CD4-positive, alpha-beta memory T cell (primary cell): ENCODE measurements at places on chromosomes 16 and 17. TPM values are rescaled to one million over a fixed set of nuclear protein-coding genes. Genes with fewer than 3 reads are reported as not detected.

The NAT9 gene
- 60.0 TPM for total RNA-seq

The TAOK2 gene
- 56.0 TPM for total RNA-seq

The KRTAP2-4 gene
- not detected for total RNA-seq

The CBX8 gene
- 2.8 TPM for total RNA-seq

The EFNB3 gene
- total RNA-seq: 0.09 TPM

The KRTAP4-3 gene
- not detected for total RNA-seq

DNA sequence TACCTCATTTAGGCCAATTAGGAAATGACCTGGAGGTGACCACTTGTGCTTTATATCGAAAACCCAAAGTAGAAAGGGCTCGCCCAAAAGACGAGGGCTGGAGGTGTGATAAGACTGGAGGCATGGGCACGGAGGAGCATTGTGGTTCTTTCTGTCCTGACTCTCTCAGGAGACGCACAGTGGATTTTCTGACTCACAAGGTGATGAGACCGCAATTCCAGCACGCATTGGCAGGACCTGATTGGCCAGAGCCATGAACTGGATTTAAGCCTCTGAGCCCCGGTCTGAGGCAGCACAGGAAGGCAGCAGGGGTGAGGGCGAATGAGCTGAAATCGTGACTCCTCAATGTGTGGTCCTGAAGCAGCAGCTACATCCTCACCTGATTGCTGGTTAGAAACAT lies 559.1 kb upstream of the SALL1 start:
- no peak overlapping the region for H3K27ac ChIP-seq
- DNase-seq: no peak
- no peaks in the 10 kb centered on the region for H3K4me1 ChIP-seq

GRCh38 chr16:4184038-4184702 lies 57.7 kb downstream of the SRL start:
- H3K36me3 ChIP-seq: no peaks in the 10 kb centered on the region
- peak overlapping the region; percentile 14 for H3K4me3 ChIP-seq
- no peaks in the 10 kb centered on the region for H3K27me3 ChIP-seq
- no peak for DNase-seq
- no peaks in the 10 kb centered on the region for H3K4me1 ChIP-seq
- peak overlapping the region; percentile 51 for H3K27ac ChIP-seq

- H3K36me3 ChIP-seq: no peaks in the 10 kb centered on the region
- no peaks in the 10 kb centered on the region for H3K27me3 ChIP-seq
- no peak overlapping the region for H3K4me3 ChIP-seq
Observed at GRCh38 chr16:82248677-82249076, 78.7 kb upstream of the MPHOSPH6 start.

- no peaks in the 10 kb centered on the region for H3K27me3 ChIP-seq
- H3K4me3 ChIP-seq: no peak overlapping the region
- no peak overlapping the region for H3K27ac ChIP-seq
- H3K36me3 ChIP-seq: peaks cover 41% of the 10 kb centered on the region
- H3K4me1 ChIP-seq: no peaks in the 10 kb centered on the region
Observed at GRCh38 chr16:84780544-84781376, 39.0 kb upstream of the CRISPLD2 start.

DNA sequence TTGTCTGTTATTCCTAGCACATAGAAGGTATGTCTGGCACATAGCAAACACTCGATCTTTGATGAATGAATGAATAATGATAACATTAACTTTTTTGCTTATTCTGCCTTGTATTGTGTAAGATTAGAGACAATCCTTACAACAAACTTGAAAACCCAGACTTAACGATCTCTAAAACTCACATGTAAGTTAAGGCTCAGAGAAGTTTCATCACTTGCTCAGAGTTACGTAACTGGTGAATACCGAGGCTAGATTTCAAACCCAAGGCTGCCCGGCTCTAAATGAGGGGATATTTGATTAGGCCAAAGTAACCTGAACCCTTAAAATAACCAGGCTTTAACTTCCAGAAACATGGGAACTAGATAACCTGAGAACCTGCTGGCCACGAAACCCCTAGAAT lies 22.3 kb downstream of the CAPNS2 start:
- H3K4me3 ChIP-seq: no peak overlapping the region
- no peak for DNase-seq
- no peak overlapping the region for H3K27ac ChIP-seq
- no peaks in the 10 kb centered on the region for H3K36me3 ChIP-seq
- no peaks in the 10 kb centered on the region for H3K27me3 ChIP-seq

DNA sequence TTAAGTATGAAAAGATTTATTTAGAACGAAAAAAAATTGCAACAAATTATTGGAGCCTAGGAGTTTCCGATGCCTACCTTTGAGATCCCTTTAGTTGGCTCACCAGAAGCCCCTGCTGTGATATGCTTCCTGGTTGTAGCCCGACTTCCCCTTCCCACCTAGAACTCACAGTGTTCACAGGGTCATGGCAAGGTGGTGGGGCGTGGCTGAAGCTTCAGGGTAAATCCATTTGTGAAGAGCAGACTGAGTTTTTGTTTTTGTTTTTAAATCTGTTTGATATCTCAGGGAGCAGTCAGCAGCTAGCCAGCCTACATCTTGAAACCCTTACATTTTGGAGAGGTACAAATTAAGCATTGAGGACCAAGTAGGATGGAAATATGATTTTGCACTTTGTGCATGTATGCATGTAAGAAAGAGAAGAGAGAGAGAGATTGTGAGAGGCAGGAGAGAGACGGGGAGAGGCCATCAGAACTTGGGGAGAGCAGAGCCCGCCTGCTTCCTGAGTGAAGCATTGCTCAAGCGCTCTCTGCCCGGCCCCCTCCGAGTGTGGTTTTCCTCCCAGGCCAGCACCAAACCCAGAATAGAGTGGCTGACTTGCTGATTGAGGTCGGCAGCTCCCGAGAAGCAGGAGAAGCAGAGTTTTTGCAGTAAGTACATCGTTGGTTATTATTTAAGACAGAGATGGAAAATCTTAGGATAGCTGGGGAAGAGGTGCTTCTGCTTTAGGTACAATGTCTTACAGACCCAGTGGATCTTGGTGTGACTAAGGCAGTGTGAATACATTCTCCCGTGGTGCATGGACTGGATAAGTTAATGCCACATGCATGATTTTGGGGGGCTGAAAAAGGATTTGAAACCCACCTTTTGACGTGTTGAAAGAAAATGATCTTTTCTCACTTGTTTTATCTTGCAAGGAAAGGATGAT lies 64.2 kb downstream of the SPECC1 start:
- no peak overlapping the region for H3K4me3 ChIP-seq
- peak; percentile 61 for DNase-seq

DNA sequence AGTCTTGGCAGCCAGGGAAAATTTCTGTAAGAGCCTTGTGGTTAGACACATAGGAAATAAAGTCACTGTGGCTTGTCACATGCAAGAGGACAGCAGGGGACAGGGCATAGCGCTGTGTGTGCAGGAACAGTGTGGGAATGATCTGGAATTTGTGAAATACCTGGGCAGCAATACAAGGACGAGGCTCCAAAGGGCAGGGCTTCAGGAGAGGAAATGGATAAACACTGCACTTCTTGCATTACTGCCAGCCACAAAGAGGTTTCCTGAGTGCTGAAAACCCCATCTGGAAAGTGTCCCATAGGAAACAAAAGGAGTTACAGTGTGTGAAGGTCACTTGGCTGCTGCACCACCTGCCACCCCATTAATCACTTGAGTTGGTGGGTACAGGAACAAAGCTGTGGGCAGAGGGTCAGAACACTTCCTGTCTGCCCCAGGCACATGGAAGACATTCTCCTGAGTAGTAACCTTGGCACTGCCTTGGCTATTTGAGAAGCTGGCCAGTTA lies 12.1 kb upstream of the HP start:
- no peak for DNase-seq
- H3K27me3 ChIP-seq: no peaks in the 10 kb centered on the region
- H3K4me1 ChIP-seq: no peaks in the 10 kb centered on the region
- no peaks in the 10 kb centered on the region for H3K36me3 ChIP-seq

- no peak overlapping the region for H3K27ac ChIP-seq
- H3K4me3 ChIP-seq: no peak overlapping the region
- no peaks in the 10 kb centered on the region for H3K36me3 ChIP-seq
- no peak for DNase-seq
- no peaks in the 10 kb centered on the region for H3K27me3 ChIP-seq
Observed at GRCh38 chr17:29195465-29196081, 15.4 kb upstream of the MYO18A start.

DNA sequence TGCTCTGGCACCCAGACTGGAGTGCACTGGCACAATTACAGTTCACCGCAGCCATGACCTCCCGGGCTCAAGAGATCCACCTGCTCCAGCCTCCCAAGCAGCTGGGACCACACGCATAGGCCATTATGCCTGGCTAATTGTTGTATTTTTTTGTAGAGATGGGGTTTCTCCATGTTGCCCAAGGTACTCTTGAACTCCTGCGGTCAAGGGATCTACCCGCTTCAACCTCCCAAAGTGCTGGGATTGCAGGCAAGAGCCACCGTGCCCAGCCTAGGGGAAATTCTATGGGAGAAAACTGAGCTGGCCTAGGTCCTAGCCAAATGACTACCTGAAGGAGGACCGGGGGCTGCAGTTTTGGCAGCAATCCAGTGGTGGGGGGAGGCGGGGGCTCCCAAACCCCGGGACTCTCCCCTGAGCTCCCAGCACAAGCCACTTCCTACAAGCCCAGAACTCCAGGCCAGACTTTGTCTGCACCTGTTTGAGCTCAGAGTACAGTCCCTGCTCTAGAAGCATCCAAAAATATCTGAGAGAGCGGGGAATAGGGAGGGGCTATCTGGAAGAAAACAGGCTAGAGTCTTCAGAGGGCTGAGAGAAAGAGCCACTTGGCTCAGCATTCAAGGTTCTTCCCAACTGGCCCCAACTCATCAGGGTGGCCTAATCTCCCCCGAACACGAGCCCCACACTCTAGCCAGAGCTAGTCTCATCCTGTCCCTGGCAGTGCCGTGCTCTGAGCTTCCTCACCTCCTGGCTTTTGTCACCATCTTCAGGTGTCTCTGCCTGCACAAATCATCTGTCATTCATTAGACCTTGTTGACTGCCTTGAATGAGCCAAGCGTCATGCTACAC lies 9.1 kb downstream of the SRL start:
- no peak overlapping the region for H3K27ac ChIP-seq
- H3K36me3 ChIP-seq: no peaks in the 10 kb centered on the region
- no peak overlapping the region for H3K4me3 ChIP-seq
- no peak for DNase-seq

GRCh38 chr17:67400193-67400592 lies 23.1 kb downstream of the PITPNC1 start:
- DNase-seq: peak; percentile 39
- H3K27ac ChIP-seq: no peak overlapping the region
- no peak overlapping the region for H3K4me3 ChIP-seq
- no peaks in the 10 kb centered on the region for H3K36me3 ChIP-seq
- peaks cover 61% of the 10 kb centered on the region for H3K4me1 ChIP-seq
- H3K27me3 ChIP-seq: no peaks in the 10 kb centered on the region

DNA sequence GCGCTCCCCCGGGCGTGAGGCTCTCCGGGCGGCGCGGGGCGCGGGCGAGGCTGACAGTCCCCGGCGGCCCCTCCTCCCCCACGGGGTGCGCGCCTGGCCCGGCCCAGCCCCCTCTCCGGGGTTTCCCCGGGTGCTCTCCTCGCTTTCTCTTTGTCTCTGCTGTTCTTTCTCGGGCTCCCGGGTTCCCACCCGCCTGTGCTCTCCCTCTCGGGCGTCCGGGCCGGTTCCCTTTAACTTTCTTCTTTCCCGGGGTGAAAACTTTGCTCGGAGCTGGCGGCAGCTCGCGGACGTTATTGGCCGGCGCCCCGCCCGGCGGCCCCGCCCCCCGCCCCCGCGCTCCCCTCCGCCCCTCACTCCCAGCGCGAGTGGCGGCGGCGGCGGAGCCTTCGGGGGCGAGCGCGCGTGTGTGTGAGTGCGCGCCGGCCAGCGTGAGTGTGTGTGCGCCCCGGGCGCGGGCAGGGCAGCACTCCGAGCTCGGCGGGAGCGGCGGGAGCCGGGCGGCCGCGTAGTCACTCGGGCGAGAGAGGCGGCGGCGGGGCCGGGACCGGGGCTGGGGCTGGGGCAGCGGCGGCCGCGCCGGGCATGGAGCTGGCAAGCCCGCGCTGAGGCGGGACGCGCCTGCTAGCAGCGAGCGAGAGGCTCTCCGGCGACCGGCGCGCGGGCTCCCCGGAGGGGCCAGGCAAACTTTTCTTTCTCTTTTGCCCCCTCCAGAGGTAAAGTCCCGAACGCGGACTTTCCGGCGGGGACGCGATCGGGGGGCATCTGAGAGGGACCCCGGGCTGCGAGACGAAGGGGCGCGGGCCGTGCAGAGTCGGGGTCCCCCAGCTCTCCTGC lies at the start of gene NTN1:
NTN1 (plus strand) TSS at position 353 of the 834 bp plus-strand sequence. CDS start 864 bp downstream, outside the sequence.
- H3K27me3 ChIP-seq: peaks cover 39% of the 10 kb centered on the region
- H3K27ac ChIP-seq: no peak within 1 kb of the TSS
- DNase-seq: peak; percentile 46
- H3K4me3 ChIP-seq: no peak within 1 kb of the TSS

- no peak overlapping the region for H3K4me3 ChIP-seq
- H3K36me3 ChIP-seq: no peaks in the 10 kb centered on the region
- H3K27me3 ChIP-seq: no peaks in the 10 kb centered on the region
- H3K4me1 ChIP-seq: no peaks in the 10 kb centered on the region
- H3K27ac ChIP-seq: no peak overlapping the region
Observed at GRCh38 chr17:52181782-52182181, 23.3 kb upstream of the CA10 start.

DNA sequence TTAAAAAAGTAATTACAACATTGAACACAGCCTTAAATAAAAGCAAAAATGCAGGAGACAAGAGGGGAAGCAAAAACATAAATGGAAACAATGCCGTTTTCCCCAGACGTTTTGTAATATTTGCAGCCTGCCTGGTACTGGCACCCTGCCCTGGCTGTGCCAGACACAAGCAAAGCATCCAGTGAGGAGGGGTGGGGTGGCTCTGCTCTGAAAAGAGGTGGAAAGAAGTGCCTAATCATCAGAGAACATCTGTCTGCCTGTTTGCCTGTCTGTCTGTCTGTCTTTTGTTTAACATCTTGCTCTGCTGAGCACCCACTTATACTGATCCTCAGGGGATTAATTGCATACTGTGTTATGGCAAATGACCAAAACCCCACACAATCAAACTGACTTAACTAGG lies 62.7 kb downstream of the C16orf82 start:
- H3K27me3 ChIP-seq: no peaks in the 10 kb centered on the region
- no peak overlapping the region for H3K4me3 ChIP-seq
- no peak for DNase-seq
- no peaks in the 10 kb centered on the region for H3K4me1 ChIP-seq

DNA sequence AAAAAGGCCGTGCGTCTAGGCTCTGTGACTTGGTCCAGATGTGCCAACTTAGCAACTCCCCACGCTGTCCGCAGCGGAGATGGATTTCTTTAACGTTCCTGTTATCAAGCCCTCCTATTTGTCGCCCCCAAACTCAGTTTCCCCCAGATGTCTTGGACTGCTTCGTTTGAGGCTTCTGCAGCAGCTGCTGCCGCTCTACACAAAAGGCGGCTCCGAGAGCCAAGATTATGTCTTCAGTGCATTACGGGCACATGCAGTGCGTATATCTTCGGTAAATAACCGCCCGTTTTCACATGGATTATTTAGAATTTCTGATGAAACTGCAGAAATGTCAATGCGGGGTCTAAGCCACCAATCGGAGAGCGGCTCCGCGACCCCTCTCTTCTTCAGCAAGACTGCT lies 240.6 kb upstream of the ZFHX3 start:
- no peak overlapping the region for H3K27ac ChIP-seq
- DNase-seq: no peak
- no peak overlapping the region for H3K4me3 ChIP-seq
- H3K4me1 ChIP-seq: no peaks in the 10 kb centered on the region
- H3K27me3 ChIP-seq: no peaks in the 10 kb centered on the region
